EH (cell line): ENCODE measurements at places on chromosomes 13 and 19.
A peak's percentile ranks its signal among the peaks of the same experiment; 100 is the strongest.

DNA sequence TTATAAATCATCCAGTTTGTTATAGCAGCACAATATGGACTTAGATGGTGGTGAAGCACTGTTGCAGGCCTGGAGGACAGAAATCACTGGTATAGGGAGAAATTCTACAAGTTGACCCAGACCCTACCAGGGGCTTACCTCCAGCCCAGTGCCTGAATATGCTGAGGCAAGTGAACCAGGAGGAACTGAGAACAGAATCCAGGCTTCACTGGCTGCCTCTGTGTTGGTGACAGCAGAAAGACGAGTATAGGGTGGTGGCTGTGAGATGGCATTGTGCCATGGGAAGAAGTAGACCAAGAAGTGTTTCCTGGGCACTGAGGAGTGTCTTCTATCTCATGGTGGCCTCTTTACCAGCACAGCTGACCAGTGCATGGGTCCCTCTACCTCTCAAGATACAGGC, 15.9 kb upstream of the EID2 start:
- no peak for DNase-seq

DNA sequence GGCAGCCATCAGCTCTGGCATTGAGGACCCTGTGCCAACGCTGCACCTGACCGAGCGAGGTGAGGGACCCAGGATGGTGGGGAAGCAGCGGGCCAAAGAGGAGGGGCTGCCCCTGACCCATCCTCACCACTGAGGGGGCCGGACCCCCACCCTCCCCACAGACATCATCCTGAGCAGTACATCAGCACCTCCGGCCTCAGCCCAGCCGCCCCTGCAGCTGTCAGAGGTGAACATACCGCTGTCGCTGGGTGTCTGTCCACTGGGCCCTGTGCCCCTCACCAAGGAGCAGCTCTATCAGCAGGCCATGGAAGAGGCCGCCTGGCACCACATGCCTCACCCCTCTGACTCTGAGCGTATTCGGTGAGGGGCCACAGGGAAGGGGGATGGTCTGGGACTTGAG, 7.3 kb downstream of the LENG1 start:
- DNase-seq: no peak

DNA sequence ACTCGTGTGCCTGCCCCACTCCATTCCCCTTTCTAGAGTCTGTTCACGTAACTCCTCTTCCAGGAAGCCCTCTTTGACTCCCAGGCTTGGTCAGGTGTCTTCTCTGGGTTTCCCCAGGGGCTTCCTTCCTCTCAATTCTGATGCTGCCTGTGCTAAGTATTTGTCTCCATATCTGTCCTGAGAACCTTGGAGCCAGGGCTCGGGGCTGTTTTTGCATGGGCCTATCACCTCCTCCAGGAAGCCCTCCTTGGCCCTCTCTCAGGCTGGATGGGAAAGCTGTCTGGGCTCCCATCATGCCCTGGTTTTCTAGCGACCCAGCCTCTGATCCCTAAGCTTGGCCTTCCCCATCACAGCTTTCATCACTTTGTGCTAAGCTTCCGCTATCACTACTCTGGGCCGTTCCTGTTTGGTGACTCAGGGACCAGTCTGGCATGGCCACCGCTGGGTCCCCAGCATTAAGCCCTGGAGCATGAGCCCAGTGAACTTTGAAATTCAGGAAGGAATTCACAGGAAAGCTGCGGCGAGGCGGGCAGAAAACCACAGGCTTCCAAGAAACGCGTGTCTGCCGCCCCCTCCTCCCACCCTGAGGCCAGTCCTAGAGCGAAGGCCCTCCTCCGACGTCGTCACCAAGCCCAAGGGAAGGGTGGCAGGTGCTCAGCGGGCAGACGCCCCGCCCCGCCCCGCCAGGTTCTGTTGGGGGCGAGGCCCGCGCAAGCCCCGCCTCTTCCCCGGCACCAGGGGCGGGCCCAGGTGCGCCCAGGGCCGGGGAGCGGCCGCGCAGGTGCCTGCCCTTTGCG, 486 bp upstream of the SPINT2 start:
- peak; percentile 96 for DNase-seq

DNA sequence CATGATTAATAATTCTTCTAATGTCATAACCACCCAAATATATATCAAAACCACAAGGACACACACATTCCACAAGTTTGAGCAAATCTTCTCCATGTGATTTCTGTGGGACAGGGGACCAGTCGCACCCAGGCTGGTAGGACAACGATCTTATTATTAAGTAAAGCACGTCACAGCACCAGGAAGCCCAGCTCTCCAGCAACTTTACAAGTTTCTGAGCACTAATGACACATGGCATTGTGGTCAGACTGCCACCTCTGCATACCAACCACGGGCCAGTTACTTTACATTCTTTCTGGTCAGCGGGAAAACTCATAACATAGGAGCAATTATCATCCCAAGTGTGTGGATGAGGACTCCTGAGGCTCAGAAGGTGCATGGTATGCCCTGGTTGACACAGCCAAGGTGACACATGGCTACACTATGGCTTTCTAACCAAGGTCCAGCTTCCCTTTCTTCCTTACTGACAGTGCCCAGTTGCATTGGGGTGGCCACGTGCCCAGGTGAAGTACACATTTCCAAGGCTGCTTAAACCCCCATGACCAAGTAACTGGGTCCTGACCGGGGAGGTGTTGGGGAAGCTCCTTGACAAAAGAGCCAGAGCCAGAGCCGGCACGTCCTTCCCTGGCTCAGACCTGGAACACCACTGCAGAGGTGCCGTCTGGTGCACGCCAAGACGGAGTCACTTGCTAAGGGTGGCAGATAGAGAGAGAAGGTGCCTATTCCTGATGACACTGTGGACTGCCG, 27.4 kb downstream of the LATS2 start:
- DNase-seq: peak; percentile 86

GRCh38 chr19:5466814-5467291, 11.6 kb downstream of the ZNRF4 start:
- no peak for DNase-seq
